ENCODE measurements at places on chromosomes 2 and 18.
A peak's percentile ranks its signal among the peaks of the same experiment; 100 is the strongest.

DNA sequence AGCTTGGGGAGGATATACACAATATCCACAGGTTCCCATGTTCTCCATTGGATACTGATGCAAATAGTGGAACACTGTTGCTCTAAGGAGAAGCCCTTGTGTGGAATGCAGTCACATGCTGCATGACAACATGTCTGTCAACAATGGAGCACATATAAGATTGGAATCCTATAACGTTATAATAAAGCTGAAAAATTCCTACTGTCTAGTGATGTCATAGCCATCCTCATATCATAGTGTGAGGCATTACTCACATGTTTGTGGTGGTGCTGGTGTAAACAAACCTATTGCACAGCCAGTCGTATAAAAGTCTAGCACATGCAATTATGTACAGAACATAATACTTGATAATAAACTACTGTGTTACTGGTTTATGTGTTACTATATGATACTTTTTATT lies 394.7 kb downstream of the FBXO15 start:
- peak; percentile 8 for DNase-seq

GRCh38 chr2:108409768-108410167 lies 32.0 kb downstream of the SULT1C4 start:
- DNase-seq = peak; percentile 72

DNA sequence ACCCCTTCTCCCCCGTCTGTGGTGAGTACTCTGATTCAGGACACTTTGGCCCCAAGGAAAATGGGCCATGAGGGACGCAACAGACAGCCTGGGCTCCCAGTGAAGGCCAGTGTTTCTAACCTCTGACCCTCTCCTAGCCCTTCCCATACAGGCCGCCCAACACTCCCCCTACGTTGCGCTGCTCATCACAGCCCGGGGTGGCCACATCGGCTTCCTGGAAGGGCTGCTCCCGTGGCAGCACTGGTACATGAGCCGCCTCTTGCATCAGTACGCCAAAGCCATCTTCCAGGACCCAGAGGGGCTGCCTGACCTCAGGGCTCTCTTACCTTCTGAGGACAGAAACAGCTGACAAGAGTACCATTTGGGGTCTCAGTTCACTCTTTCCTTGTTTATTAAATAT lies 4.0 kb downstream of the PREB start:
- DNase-seq = no peak

DNA sequence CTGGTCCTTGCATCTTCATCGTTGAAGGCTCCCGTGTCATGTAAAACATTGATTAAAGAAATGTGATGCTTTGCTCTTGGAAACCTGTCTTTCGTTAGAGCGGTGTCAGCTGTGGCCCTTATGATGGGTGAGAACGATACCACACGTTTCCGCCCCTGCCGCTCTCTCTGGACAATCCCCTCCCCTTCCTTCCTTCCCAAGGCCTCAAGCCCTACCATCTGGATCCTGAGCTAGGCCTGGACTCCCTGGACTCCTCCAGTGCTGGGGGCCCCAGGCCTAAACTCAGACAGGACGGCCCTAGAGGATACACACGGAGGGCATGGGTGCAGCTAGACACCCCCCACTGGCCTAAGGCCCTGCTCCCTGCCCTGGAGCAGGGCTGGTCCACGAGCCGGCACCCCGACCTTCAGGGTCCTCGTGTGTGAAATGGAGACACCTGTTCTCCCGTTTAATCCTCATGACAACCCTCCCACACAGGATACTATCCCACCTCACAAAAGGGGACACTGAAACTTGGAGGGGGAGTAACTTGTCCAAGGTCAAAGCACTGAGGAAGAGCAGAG lies 13.2 kb downstream of the BIN1 start:
- no peak for DNase-seq

DNA sequence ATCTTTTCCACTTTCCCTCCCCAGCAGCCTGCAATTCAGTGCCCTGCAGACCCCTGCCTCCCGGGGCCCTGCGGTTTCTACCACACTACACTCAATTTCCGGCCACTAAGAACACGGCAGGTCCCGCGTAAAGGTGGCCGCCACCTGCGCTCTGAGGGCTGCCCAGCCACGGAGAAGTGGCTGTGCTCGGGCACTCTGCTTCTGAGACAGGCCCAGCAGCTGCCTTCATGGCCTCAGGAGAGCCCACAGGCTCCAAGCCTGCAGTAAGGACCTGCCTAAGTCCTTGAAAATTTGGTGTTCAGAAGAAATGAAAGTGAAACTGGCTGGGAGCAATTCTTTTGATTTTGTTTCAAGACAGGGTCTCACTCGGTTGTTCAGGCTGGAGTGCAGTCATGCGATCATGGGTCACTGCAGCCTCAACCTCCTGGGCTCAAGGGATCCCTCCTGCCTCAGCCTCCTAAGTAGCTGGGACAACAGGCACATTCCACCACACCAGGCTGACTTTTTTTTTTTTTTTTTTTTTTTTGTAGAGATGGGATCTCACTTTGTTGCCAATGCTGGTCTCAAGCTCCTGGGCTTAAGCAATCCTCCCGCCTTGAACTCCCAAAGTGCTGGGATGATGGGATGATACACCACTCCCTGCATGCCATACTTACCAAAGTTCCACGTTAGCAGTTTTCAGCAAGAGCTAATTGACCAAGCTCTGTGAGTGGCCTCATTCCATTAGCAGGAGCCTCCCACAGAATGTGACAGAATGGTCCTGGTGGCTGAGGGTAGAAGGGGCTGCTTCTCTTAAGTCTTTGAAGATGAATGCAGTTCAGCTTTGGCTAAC lies 14.6 kb upstream of the ALPP start:
- DNase-seq = no peak

- peak; percentile 64 for DNase-seq
Measured at GRCh38 chr2:33412920-33413319, 63.5 kb upstream of the RASGRP3 start.

GRCh38 chr2:229037621-229038020 lies 233.5 kb downstream of the PID1 start:
- DNase-seq = no peak

GRCh38 chr18:50973367-50974126 lies 5.7 kb downstream of the ELAC1 start:
- peak; percentile 73 for DNase-seq

DNA sequence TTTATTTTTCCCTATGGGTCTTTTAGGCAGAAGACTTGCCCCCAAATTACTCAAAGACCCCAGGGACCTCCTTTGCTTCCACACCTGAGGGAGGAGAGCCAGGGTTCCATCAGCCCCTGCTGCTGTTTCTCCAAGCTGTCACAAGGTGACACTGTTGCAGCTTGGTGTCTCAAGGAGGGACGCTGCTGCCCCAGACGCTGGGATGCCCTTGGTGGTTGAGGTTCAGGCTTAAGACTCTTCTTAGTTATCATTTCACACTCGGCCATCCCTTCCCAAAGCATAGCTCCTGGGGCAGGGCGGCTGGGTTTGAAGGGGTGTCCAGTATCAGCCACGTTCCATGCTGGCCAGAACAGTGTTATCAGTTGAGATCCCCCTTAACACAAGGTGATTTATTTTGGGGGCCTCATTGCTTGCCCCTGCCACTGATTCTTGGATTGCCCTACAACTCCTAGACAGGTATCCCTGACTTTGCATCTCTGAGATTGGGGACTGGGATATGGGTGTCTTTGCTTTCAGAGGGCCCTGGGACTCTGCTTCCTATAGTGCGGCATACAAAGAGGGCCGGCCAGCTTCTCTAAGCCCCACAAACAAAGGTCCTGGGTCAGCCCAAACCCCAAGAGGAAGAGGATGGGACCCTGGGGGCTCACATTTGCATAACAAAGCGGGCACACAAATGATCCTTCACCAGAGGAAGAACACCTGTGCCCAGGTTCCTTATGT lies 22.7 kb downstream of the GPR55 start:
- peak; percentile 60 for DNase-seq

GRCh38 chr2:121368836-121369235 lies 83.8 kb upstream of the TFCP2L1 start:
- DNase-seq = peak; percentile 60

GRCh38 chr2:223221139-223221835 lies 169.3 kb downstream of the KCNE4 start:
- no peak for DNase-seq

- DNase-seq = no peak
Measured at GRCh38 chr2:97708608-97709007, 4.8 kb upstream of the ZAP70 start.

- no peak for DNase-seq
Measured at GRCh38 chr2:20668871-20669475, 2.0 kb downstream of the GDF7 start.

- no peak for DNase-seq
Measured at GRCh38 chr2:50635824-50636223, 396.1 kb downstream of the NRXN1 start.

DNA sequence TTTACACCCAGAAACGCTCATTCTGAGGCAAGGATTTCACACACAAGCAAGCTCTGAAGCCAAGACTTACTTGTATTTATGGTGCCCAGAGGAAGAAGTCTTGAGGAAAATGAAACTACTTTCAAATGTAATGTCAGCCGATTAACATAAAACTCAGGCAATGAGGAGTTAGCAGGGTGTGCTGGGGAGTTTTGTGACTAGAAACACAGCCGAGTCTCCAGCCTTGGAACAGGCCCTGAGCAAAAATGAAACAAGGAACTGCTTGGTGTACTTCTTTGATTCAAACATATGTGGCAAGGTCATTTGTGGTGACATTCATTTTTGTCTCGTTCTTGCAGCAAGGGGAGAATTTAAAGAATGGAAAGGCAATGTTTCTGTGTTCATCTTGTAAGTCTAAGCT lies 4.5 kb downstream of the DYTN start:
- no peak for DNase-seq

- no peak for DNase-seq
Measured at GRCh38 chr18:63067939-63068338, 251.6 kb downstream of the BCL2 start.

- no peak for DNase-seq
Measured at GRCh38 chr2:47205576-47206141, 50.6 kb upstream of the STPG4 start.

DNA sequence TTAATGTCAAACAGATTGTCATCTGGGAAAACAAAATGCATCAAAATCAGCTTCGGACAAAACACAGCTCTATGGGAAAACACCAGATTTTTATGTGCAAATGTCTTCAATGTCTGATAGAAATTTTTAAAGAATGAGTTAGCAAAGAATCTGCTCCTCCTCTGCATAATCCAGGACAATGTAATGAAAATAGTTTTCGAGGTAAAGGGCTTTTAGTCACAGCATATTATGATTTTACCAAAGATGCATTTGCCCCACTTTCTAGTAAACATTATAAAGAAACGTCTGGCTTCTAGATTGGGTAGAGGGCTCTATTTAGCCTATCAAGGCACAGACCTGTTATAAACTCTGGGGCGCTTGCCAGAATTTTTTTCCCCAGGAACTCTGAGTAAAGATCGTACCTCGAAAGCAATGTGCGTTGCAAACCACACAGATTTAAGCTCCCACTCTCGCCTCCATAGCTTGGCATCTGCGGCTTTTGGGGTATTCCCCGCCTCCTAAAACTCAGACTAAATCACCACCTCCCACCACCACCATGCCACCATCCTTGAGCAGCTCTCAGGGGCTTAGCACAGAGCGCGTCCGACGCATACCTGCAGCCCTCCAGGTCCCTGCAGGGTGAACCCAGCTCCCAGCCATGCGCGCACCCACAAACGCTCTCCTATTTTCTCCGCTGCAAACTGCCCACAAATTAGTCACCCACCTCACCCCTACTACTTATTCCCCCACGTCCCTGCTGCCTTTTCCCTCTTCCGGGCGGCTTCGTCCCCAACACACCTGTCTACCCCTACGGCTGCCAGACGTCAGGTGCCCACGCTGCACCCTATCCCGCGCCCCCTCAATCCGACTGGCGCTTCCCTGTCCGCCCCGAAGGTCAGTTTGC lies 829 bp downstream of the ACVR1C start:
- peak; percentile 31 for DNase-seq

GRCh38 chr2:206478340-206478739 lies 35.0 kb downstream of the ADAM23 start:
- DNase-seq = no peak

GRCh38 chr2:47061944-47062678 lies 93.0 kb downstream of the STPG4 start:
- no peak for DNase-seq

DNA sequence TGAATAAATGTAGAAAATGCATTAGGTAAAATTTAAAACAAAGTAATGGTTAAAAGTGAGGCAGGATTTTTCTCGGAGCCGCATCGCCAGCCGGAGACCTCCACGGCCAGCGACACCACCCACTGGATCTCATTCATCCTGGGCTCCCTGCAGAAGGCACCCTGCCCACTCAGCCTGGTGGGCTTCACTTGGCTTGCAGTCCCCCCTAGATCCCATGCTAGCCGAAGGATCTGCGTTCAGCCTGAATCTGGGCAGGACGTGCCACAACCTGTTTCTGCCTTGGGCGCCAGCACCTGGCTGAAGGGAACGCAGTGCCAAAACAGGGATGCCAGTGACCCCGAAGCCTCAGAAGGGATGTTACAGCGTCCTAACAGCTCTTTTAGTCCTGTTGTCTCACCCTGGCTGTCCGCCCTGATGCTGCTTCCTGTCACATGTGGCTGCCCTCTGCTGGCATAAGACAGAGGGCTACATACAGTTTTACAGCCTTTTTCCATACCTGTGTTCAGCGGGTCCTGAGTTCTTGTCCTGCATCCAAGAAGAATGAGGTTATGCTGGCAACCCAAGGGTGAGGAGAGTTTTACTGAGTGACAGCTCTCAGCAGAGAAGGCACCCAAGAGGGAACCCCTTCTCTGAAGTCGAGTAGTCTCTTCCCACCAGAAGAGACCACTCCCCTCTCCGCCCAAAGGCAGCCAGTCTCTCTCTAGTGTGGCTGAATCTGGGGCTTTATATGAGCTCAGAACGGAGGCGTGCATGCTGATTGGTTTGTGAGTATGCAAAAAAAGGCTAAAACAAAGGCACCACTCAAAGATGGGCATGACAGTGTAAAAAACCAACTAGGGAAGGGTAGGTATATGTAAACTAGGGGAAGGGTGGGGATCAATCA lies 173.1 kb upstream of the GYPC start:
- DNase-seq = no peak

- no peak for DNase-seq
Measured at GRCh38 chr2:170670651-170671050, 44.5 kb upstream of the SP5 start.

DNA sequence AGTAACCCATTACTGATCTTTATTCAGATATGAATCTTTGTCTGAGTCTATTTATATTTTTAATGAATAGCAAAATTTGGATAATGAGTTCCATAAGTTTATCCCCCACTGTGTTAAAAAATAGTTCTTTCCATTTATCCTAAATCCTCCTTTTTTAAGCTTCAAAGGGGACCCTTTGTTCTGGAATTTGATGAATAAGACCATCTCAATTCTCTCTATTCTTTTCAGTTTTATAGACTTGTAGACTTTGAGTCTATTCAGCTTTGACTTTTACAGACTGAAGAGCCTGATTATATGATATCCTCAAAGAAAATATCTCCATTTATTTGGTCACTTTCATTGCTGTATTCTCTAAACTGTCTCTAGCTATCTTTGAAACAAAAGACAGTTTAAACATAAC lies 2146.1 kb upstream of the CELF4 start:
- no peak for DNase-seq

- DNase-seq = no peak
Measured at GRCh38 chr2:173997753-173998152, 32.6 kb upstream of the SP3 start.

DNA sequence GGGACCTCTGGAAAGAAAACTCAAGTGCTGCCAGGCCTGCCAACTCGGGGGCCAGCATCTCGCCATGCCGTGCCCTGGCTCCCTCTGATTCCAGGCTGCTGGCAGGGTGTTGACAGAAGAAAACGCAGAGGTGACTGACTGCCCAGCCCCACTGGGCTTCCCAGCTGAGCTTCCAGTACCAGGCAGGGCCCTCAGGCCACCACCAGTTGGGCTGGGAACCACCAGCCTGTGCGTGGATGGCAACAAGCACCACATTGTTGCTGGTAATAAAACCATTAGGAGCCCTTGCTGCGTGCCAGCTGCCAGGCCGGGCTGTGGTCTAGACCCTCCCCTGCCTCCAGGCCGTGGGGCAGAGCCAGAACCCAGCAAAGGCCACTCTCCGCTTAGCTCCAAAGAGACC lies 9.2 kb downstream of the DNMT3A start:
- no peak for DNase-seq
